ENCODE measurements at places on chromosomes 7 and 10. TPM values are rescaled to one million over a fixed set of nuclear protein-coding genes. Genes with fewer than 3 reads are reported as not detected.

Gene TRIM56
- 81.1 TPM for total RNA-seq

Gene RPEL1
- not detected for total RNA-seq

- no peak for DNase-seq
These were observed 33.0 kb upstream of the AGR3 start for GRCh38 chr7:16914771-16915170.

DNA sequence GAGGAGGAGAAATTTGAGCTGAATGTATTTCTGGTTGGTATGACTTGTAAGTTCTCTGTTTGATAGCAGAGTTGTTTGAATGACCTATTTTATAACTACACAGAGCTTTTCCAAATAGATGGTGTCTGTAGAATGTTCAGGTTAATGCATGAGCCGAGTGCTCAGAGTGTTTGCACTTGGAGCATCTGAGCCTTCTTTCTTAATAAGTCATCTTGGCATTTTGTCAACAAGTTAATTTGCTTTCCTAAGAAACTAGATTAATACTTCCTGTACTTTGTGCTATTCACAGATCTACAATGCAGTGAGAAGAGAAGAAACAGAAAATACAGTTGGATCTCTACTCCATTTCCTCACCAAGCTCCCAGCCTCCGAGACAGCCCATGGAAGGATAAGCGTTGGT, 138.2 kb downstream of the PLCE1 start:
- DNase-seq = no peak

DNA sequence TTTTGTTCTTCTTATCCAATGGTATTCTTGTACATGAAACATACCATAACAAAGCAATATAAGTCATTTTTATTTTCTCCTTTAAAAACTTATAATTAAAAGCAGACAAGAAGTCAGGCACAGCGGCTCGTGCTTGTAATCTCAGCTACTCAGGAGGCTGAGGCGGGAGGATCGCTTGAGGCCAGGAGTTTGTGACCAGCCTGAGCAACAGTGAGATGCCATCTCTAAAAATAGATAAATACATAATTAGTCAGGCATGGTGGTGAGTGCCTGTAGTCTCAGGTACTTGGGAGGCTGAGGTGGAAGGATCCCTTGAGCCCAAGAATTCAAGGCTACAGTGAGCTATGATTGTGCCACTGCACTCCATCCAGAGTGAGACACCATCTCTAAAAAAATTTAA, 195.1 kb upstream of the FZD1 start:
- DNase-seq = no peak

DNA sequence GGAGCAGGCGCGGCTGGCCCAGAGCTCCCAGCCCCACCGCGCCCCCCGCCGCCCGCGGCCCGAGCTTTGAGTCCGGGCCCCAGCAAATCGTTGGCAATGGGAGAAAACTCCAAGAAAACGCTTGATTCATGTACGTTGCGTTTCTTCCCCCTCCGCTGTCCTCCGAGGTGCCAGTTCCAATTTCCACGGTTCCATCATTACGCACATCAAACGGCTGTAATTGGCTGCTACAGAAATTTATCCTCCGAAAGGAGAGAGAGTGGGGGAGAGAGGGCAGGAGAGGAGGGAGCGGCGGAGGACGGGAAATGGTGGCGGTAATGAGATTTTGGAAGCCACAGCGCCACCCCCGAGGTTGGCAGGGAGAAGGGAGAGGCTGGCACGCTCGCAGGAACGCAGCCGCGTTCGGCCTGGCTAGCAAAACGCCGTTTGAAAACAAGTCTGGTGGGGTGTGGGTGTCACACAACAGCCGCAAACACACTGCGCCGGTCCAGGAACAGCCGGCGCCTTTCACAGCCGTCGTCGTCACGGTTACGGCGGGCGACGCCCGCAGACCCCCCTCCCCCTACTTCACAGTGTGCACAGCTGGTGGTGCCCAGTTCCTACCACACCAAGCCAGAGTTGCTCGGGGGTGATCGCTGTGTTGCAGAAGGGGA, 57.5 kb downstream of the UNCX start:
- DNase-seq = peak; percentile 14

Measured in CD4-positive, alpha-beta memory T cell (primary cell).